EL (cell line): ENCODE measurements at places on chromosomes 4 and X.
A peak's percentile ranks its signal among the peaks of the same experiment; 100 is the strongest.

GRCh38 chrX:53458082-53458481 is 23.9 kb upstream of the HSD17B10 start:
- no peak for DNase-seq

DNA sequence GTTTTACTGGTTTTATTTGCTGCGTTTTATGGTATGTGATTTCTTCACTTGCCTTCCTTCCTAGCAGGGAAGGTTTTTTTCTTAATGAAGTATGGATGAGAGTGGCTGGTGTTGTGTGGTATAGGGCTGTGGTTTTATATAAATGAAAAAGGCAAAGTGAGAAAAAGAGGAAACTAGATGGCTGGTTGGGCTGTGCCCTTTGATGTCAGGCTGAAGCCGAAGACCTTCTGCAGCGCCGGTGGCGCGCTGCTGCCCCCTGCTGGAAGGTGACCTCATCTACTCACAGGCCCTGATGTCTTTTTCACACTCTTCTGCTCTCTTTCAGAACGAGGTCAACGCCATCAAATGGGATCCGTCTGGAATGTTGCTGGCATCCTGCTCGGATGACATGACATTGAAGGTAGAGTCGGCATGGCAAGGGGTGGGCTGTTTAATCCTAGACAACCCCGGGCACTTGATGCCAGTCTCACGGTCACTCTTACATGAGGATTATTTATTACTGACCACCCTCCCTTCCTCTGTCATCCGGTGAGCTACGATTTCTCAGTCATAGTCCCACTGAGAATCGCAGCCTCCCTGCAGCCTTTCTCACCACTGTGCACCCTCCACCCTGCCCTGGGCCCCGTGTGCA is 56.6 kb downstream of the GPR143 start:
- DNase-seq = peak; percentile 55

DNA sequence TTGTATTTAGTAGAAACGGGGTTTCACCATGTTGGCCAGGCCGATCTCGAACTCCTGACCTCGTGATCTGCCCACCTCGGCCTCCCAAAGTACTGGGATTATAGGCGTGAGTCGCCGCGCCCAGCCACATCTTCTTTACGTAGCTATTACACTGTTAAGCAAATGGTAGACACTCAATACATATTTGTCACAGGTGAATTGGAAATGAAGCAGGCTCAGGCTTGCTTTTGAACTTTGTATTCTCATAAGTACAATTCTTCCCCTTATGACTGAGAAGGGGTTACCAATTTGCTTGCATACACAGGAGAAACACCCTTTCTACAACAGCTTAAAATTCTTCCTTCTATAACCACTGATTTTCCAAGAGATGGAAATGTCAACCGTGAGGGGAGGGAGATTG is 787 bp upstream of the SRPX2 start:
- DNase-seq = no peak

DNA sequence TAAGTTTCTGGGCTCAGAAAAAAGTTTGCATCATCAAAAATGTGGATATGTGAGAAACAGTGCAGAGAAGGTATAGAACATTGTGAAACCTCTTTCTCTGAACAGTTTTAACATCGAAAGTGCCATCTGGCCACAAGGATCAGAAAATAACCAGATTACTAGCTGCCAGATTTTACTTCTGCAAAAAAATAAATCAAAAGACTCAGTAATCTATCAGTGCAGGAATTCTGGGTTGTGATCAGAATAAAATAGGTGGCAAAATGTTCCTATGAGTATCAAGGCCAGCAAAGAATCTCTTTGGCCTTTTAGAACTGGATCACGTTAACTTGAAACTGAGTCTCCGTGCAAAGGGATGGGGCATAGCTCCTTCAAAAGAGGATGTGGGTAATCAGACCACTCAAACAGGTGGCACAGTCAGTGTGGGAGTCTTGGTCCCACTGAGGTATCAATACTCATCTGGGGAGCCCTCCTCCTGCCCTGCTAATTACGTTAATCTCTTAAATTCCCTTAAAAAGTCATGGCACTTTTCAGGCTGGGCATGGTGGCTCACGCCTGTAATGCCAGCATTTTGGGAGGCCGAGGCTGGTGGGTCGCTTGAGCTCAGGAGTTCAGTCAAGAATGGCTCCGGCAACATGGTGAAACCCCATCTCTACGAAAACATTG is 26.7 kb upstream of the RBM47 start:
- no peak for DNase-seq

- DNase-seq = no peak
These were observed 42.8 kb downstream of the ELOVL6 start for GRCh38 chr4:110155654-110156053.

- no peak for DNase-seq
These were observed at the start of gene ARHGAP4 for GRCh38 chrX:153925739-153926551. Gene ARHGAP4, minus strand, starts transcription at chrX:153926264. Its CDS starts 62 bp downstream, at chrX:153926202.

DNA sequence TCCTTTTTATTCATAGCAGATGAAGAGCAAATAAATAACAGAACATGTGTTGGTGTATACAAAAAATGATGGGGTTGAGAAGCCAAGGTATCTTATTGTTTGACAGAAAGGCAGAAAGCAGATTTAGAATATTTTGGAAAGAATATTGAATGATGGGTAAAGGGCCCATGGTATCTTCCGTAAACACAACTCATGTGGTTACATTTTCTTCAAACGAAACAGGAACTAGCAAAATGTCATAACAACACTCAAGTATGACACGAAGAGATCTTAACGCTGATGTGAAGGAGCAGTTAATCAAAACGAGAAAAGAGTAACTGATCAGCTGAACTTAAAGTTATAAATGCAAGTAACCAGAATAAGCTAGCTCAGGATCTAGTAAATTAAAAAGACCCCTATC is 195.7 kb upstream of the GK2 start:
- DNase-seq = no peak

GRCh38 chr4:102500352-102500695 is 835 bp upstream of the NFKB1 start:
- DNase-seq = peak; percentile 14

GRCh38 chr4:136900696-136901095 is 631.6 kb downstream of the PCDH18 start:
- DNase-seq = peak; percentile 3

DNA sequence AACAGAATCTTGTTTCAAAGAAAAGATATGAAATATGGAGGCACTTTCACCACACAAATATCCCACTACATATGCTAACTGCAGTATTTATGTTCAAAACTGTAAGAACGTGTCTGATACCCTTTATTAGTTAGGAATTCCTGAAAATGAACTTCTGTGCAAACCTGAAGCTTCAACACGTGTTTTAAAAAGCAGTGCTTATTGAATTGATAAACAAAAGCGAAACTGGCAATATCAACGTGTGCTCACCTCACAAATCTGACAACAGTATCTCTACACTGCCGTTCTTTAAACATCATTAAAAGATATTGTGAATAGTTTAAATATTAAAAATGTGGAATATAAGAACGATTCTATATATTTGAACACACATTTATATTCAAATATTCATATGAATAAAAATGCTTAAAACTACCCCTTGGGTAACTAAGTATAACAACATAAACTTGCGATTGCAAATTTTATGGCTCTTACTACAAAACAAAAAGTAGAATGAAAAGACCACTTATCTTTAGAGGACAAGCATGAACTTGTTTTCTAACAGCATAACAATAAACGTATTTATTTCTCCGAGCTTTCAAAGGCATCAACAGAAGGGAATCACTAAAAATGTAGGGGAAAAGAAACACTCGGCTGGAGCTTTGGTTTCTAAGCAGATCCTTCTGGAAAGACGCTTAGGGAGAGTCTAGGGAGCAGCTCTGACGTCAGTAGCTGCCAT is at the start of gene LRP2BP:
LRP2BP (minus strand) TSS at position 687 of the 718 bp plus-strand sequence. CDS start 17,738 bp downstream, outside the sequence.
- DNase-seq = peak; percentile 17

DNA sequence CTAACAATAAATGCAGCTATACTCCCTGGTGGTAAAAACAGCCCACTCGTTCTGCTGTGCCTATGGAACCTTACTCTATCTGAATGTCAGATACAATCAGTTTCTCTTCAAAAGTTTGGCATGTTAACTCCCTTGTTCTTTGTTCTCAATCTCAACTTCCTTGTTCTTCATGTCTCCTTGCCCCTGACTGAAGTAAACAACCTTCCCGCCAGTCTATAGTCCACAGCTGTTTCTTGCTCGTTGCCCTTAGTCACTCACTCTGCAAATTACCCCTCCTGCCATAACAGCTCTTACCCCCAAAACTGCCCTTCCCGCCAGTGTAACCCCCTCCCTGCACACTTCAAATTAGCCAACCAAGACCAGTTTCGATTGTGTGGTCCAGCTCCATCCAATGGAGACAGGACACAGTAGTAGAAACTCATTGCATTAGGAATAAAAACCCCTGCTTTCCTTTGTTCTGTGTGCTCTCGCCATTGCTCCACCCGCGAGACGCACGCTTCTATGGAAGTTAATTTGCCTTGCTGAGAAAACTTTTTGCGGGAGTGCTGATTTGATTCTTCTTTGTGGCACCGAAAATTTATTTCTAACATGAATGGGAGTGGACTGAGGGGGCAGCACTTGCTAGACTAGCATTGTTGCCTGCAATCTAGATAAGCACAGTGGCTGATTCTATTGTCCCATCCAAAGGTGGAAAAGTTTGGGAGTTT is 7.1 kb upstream of the GPR82 start:
- no peak for DNase-seq

GRCh38 chr4:8613421-8614364 is 21.1 kb downstream of the CPZ start:
- DNase-seq = no peak

DNA sequence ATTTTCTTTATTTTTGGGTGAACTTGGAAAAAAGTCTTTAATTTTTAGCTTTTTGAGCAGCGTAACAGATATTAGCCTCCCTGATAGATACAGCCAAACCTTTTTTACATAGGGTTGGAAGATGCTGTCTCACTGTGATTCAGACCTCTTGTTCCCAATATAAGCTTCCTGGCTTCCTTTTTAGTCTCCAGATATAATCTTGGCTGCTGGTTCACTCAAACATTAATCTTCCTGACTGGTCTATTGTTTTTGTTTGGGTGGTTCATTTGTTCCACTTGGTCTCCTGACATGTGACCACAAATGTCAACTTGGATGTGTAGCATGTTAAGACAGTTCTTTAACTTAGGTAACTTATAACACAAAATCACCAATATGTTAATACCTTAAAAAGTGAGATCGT is 23.0 kb downstream of the RPA4 start:
- DNase-seq = no peak

- DNase-seq = peak; percentile 40
These were observed 82.1 kb downstream of the SLC39A8 start for GRCh38 chr4:102263024-102263787.

GRCh38 chrX:107935200-107935599 is 47.0 kb downstream of the TEX13B start:
- DNase-seq = peak; percentile 10

- no peak for DNase-seq
These were observed 178.1 kb upstream of the LEF1 start for GRCh38 chr4:108346818-108347210.

GRCh38 chr4:88014386-88014905 is 7.0 kb downstream of the PKD2 start:
- no peak for DNase-seq

DNA sequence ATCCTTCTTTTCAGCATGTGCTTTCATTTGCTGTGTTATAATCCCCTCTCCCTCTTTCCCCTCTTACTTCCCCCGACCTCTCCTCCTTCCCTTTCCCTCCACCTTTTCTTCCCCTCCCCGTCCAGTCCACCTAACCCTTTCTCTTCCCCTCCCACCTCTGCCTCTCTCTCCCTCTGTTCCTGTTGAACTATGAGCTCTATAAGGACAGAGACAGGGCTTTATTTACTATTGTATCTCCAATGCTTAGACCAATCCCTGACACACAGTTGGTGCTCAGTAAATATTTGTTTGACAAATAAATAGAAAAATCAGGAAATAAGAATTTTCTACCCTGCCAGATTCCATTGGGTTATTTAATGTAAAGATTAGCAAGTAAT is 60.8 kb downstream of the EGF start:
- DNase-seq = no peak

- no peak for DNase-seq
These were observed 1742.8 kb downstream of the PCDH7 start for GRCh38 chr4:32462944-32463343.

- DNase-seq = no peak
These were observed 23.6 kb downstream of the IL3RA start for GRCh38 chrX:1360171-1360570.

DNA sequence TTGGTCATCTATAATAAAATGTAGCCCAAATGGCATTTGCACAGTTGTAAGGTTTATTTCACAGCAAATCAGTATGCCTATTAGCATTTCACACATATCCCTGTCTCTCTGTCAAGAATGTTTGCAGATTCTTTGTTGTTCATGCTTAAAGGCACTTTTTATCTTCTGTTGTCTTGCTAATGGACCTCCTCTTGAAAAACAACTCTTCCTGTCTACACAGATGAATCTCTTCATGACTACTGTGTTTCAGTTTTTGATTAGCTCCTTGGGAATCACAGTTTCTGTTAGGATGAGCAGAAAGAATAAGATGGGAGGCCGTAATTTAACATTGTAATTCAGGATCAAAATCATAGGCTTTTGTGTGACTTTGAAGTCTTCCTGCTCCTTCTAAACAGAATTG is 35.5 kb upstream of the SLC4A4 start:
- DNase-seq = no peak

- no peak for DNase-seq
These were observed 39.7 kb downstream of the AKAP4 start for GRCh38 chrX:50161127-50161526.

DNA sequence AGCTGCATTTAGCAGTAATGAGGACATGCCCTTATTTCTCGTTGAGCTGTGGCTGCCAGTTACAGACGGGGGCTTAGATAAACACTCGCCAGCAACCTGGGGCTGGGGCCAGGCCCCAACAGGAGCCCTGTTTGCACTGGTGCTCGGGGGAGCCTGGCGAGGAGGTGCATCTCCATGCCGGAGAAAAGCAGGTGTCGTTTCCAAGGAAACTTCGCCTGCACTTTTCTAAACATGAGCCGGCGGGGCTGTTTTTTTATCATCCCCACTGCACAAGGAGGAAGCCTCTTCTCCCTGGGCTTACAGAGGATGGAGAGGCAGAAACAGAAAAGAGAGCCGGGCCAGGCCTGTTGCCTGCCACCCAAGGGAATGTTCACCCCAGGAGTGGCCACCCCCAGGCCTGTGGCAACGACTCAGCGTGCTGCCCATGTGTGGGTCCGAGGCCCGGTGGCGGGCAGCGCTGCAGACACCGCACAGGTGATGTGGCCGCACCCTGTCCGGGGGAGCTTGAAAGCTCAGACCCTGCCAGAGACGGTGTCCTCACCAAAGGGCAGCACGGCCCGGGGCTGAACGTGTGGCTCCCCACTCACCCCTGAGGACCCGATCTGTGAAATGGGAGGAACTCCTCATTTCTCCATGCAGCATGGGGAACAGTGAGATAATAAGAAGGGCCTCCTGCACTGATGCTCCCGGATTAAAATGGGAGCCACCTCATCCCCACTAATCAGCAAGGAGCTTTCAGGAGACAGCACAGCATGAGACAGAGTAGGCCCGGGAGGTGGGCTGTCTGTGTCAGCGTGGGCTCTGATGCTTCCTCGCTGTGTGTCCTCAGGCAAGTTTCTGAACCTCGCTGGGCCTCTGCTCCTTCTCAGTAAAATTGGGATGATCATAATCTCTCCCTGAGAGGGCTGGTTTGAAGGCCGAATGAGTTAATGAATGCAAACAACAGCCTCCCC is 33.8 kb upstream of the ADRA2C start:
- DNase-seq = no peak
